K562 (cell line): ENCODE measurements at places on chromosomes 5 and 9. TPM values are rescaled to one million over a fixed set of nuclear protein-coding genes. Genes with fewer than 3 reads are reported as not detected.

DNA sequence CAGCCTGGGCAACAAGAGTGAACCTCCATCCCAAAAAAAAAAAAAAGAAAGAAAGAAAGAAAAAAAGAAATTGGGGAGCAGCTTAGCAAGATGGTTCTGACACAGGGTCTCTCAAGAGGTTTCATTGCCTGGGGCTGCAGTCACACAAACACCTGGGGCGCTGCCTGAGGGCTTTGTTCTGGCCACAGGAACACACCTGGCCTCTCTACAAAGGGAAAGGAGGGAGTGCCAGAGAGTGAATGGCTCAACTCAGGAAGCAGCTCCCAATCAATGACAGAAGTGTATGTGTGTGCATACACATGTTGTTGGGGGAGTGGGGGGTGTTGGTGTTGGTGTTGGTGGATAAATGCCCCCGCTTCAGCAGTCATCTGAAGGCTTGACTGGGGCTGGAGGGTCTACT lies 32.4 kb upstream of the CTNNA1 start:
- no peak for DNase-seq

- no peak for DNase-seq
Measured at GRCh38 chr5:6704361-6704851, 8.8 kb upstream of the TENT4A start.

DNA sequence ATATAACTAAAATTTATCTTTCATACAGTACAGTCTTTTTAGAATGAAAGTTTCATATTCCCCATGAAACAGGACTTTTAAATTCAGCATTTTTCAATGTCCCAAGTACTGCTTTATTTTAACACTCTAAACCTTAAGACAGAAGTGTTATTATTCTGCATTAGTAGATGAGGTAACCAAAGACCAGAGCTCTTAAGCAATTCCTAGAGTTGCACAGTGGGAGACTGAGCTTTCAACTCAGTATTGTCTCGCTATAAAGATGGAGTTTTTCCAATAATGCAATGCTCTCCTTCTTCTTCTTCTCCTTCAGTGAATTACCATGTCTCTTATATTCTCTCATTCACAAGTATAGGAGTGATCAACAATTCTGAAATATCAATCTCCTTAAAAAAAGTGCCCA lies 479.7 kb downstream of the CETN3 start:
- DNase-seq: no peak

- no peak for DNase-seq
Measured at GRCh38 chr5:3191585-3191984, 404.0 kb upstream of the IRX1 start.

DNA sequence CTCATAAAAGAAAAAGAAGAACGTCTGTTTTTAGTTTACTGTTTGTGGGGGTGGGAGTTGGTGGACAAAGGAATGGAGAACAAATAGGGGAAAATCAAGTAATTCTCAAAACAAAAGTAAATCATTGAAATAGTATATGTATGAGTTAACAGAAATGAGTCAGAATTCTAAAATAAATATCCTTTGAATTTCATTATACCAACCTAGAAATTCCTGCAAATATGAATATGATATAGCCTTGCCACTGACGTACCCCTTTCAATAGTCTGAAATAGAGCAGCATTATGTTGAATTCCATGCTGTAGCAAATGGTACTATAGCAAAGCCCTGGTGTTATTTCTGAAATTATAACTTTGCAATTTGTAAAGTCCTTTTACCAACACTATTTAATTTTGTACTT lies 29.6 kb upstream of the DTWD2 start:
- DNase-seq: no peak

DNA sequence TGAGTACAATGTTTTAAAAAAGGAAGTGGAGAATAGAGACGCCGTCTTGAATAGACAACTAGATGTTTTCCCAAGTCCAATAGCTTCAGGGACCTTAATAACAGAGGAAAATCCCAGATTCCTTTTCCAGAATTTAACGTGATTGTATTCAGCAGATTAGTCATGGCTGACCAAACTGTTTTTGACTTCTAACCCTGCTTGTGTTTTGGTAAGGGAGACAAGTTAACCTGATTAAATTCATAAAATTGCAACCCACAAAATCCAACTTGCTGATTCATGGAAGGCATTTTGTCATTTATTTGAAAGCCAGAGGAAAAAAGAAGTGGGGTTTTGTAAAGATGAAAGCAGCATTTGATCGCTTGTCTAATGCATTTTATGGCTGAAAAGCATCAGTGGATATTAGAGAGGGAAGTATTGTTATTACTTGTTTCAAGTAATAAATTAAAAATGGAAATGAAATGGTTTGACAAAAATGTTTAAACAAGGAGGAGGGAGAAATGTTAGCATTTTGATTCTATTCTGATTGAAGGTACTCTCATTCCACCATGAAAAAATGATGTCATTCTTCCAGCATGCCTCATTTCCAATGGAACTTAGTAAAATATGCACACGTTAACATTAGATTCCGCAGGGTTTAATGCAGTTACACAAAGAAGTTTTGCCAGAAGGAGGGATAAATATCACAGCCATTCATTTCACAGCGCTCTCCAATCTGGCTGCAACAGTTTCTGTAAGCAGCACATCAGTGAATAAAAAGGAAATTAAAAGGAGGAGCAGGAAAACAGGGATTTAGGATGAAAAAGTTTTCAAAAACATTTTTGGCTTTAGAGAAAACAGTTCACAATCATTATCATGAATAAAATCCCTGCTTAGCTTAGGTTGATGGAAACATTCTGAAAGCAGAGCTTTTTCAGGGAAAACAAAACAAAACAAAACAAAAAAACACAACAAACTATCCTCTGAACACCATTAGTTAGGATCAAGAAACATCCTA lies 314.7 kb downstream of the PRR16 start:
- DNase-seq: no peak

The PLAC8L1 gene
- total RNA-seq: 0.27 TPM in 1 of 2 replicates, not detected in the other
